ENCODE measurements at places on chromosomes 1 and 21. TPM values are rescaled to one million over a fixed set of nuclear protein-coding genes. Genes with fewer than 3 reads are reported as not detected.
A peak's percentile ranks its signal among the peaks of the same experiment; 100 is the strongest.

DNA sequence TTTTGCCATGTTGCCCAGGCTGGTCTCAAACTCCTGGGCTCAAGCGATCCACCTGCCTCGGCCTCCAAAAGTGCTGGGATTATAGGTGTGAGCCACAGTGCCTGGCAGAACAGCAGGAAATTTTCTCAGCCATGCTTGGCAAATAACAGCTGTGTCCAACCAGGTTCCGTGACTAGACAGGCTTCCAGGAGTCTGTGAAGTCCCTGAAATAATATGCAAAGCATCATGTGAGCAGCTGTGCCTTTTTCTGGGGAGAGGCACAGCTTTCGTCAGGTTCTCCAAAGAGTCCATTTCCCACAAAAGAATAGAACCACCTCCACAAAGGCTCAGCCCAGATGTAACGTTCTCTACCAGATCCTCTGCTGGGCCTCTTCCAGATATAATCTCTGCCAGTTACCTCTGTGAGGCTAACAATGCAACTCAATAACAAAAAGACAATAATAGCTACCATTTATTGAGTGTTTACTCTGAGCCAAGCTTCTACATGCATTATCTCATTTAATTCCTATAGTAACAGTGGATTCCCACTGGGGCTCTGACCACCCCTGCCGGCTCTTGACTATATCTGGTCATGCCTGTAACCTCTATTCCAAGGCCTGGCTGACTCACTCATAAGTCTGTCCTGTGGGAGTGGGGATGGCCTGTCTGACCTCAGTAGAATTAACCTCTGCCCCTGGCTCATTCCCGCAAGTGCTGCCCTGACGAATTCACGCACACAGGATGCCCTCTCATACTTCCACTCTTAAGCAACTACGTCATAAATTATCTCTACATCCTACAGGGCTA is 4.0 kb upstream of the NKAIN1 start:
- DNase-seq = no peak

DNA sequence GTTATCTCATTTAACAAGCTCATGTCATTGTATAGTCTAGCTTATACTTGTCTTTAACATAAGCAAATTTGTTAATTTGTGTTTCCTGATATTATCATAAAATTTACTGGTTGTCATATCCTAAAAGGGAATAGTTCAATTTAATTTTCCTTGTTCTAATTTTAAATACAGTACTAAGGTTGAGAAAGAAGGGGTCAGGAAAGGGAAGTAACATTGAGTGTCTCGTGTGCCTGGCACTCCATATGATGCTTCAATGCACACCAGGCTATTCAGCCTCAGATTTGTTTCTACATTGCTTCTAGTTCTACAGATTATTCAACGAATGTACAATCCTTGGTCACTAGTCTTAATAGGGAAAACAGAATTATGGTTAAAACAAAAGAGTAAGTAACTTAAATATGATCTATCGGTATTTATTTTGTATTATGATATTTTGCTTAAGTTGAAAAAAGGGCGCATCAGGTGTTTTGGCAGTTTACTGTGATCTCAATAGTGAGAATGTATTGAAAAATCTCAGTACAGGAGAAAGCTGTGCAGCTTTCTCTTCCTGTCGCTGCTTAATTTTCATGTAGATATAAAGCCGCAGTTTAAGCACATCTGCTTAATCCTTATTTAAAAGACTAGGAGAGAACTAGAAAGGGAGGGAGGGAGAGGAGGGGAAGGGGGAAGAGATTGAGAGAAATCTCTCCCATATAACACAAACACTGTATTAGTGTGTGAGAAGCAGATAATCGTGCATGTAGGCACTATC is 13.0 kb downstream of the PTPRC start:
- DNase-seq = no peak

- no peak for DNase-seq
Measured at GRCh38 chr1:90534116-90534515, 183.0 kb downstream of the BARHL2 start.

DNA sequence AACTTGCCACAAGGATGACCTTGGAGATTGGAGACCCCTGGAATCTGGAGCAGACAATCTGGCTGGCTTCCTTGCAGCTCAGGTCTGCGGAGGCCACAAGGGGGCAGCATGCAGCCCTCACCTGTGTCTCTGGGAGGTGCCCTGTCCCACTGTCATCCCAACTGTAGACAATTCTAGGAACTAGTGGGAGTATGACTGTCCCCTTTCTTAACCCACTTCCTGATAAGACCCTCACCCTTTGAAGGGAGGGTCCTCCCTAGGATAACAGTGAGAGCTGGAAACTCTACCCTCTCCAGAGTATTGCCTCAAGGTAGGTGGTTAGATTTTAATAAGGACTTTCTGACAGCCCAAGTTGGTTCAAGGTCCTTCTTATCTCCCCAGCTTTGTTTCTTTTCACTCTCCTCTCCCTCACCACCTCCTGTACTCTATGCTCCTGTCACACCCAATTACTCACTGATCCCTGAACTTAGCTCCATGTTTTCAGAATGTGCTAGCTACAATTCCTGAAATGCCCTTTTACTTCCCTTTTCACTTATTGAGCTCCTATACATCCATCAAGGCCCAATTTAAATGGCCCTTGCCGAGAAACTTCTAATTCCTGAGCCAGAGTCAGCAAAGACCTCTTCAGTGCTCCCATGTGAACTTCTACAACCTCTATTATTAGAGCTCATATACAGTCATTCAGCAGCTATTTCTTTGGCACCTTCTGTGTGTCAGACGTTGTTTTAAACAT is 9.2 kb upstream of the KCNQ4 start:
- peak; percentile 61 for DNase-seq

DNA sequence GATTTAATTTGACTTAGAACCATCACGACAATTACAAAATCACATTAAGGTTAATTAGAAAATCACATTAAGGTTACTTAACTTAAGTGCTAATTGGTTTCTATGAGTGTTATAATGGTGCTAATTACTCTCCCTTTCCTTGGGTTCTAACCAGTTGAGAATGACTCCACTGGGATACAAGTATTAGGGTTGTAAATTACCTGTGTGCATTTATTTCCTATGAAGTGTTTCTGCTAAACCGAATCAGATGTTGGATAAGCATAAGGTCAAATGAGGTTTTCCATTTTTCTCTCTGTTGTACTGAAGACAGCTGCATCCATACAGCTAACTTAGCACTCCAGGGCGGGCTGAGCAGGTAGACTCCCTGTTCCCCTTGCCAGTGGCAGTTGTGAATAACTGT is 610.3 kb upstream of the TMPRSS15 start:
- no peak for DNase-seq

GRCh38 chr1:30609999-30610345 is 113.4 kb downstream of the MATN1 start:
- DNase-seq = no peak

GRCh38 chr1:61078618-61079295 is 3.6 kb upstream of the NFIA start:
- no peak for DNase-seq

GRCh38 chr1:2859881-2860430 is 58.5 kb upstream of the TTC34 start:
- no peak for DNase-seq

GRCh38 chr1:214640431-214641213 is 37.6 kb downstream of the CENPF start:
- DNase-seq = no peak

DNA sequence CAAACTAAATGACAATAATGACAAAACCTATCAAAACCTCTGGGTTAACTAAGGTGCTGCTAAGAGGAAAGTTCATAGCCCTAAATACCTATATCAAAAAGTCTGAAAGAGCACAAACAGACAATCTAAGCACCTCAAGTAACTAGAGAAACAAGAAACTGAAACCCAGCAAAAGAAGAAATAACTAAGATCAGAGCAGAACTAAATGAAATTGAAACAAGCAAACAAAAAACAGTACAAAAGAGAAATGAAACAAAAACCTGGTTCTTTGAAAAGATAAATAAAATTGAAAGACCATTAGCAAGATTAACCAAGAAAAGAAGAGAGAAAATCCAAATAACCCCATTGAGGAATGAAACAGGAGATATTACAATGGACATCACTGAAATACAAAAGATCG is 44.8 kb upstream of the KIAA0040 start:
- DNase-seq = no peak

Gene ATP6V1G3
- not detected for total RNA-seq

Gene CDK18
- total RNA-seq = 22.4 TPM

Gene EPHA10
- total RNA-seq = 0.11 TPM

Gene TNFSF4
- total RNA-seq = 0.13 TPM

Gene MARK1
- 16.0 TPM for total RNA-seq

Gene UMODL1
- not detected for total RNA-seq

Gene DHRS3
- total RNA-seq = 235 TPM

Gene KRTAP19-1
- total RNA-seq = not detected

Gene KIRREL1
- total RNA-seq = 25.0 TPM

Gene TACSTD2
- 13.0 TPM for total RNA-seq

All from thyroid gland (tissue), 4 donors.